ENCODE measurements at places on chromosomes 16 and 17.

DNA sequence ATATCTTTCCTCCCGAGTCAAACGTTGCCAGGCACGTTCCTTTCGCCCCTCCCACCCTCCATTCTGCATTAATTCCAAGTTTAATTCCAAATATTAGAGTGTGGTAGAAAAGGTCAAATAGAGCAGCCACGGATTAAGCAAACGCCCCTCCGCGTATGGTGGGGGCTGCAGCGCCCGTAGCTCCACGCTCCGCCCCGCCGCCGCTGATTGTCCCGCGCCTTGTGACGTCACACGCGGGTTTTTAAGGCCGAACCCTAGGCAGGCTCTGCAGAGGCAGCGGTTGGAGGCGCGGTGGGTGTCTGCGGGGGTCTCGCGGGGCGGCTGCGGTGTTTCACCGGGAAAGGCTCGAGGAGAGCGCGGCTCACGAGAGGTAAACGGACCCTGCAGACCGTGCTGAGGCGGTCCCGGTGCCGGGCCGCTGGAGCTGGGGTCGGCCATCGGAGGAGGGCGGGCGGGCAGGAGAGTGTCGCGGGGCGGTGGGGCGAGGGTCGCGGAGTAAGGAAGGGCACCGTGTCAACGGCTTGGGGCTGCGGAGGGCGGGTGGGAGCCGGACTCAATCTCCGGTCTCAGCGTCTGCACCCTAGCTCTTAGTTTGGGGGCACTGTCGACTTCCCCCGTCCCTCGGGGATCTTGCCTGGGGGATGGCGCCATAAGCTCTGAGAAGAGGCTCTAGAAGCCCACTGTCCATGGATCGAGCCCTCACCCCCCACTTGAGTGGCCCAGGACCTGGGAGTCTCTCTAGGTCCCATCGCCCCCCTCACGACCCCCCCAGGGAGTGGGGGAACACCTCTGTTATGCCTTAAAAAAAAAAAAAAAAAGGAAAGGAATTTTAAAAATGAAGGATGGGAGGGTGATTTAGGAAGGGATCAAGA lies at the start of gene ARL4D:
TSS of gene ARL4D (plus strand) at position 270 of the 872 bp plus-strand sequence. CDS start 740 bp downstream, outside the sequence.
- DNase-seq: peak; percentile 64

DNA sequence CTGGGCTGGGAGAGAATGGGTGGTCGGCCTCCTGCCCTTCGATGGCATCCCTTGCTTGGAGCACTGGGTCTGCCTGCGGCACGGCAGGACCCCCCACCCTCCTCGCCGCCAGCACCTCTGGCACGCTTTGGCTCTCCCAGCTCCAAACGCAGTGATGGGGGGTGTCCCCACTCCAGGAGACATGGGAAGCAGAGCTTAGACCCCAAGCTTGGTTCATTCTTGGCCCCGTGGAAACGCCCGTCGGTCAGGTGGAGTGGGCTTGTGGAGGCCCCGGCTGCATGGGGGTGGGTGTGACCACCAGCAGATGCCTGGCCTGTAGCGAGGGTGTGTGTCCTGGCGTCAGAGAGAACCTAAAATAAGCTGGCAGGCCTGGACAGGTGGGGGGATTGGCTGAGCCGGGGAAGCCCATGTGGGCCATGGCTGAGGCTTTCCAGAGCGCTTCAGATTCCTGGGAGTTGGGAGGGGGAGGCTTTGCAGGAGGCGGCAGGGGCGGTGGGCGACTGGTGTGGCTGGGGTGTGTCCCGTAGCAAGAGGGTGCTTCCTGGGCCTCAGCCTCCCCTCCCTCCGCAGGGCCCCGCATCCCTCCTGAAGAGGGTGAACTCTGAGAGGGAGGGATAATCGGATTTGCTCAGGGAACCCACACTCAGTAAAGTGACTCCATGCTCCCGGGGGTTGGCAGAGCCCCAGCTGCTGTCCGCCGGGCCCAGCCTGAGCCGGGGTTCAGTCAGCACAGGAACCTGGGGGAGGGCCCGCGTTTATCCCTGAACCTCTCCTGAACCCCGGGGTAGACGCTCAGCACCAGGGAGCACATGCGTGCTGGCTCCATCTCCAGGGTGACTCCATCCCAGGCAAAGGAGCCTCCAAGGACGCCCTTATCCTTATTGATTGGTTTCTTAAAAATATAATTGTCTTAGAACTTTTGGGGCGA lies 3.4 kb downstream of the CACNA1H start:
- no peak for DNase-seq

- DNase-seq: no peak
Measured at GRCh38 chr17:79788989-79789942, 7.6 kb downstream of the CBX8 start.

DNA sequence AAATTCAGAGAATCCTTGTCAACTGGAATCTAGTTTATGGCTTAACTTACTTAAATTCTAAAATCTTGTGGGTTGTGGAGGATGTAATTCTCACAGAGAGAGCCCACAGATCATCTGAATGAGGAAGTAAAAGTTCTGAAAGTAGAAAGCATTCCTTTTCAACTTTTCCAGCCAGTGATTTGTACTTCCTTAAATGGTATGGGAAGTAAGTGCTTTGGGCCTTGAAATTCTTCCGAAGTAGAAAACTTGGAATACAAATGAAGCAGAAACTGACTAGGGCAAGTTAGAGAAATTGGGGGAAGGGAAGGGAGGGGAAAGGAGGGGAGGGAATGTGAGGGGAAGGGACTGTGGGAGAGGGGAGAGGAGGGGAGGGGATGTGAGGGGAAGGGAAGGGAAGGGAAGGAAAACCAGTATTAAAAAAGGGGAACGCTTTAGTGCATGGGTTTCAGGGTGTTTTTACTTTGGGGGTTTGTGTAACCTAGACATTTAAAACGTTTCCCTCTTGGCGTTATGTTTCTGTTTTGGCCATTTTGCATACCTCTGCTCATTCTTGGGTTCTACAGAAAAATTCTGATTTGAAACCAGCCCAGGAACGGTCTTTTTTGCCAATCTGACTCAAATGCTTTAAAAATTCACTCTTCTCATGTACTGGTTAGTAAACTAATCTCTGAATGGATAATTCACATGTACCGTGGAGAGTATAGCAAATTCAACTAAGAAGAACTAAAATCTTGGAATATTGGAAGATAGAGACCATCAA lies 15.5 kb upstream of the SNTB2 start:
- DNase-seq: no peak

GRCh38 chr16:19011169-19011731 lies 27.5 kb downstream of the TMC7 start:
- no peak for DNase-seq
